T follicular helper cell (primary cell): ENCODE measurements at places on chromosomes 12 and 14.

DNA sequence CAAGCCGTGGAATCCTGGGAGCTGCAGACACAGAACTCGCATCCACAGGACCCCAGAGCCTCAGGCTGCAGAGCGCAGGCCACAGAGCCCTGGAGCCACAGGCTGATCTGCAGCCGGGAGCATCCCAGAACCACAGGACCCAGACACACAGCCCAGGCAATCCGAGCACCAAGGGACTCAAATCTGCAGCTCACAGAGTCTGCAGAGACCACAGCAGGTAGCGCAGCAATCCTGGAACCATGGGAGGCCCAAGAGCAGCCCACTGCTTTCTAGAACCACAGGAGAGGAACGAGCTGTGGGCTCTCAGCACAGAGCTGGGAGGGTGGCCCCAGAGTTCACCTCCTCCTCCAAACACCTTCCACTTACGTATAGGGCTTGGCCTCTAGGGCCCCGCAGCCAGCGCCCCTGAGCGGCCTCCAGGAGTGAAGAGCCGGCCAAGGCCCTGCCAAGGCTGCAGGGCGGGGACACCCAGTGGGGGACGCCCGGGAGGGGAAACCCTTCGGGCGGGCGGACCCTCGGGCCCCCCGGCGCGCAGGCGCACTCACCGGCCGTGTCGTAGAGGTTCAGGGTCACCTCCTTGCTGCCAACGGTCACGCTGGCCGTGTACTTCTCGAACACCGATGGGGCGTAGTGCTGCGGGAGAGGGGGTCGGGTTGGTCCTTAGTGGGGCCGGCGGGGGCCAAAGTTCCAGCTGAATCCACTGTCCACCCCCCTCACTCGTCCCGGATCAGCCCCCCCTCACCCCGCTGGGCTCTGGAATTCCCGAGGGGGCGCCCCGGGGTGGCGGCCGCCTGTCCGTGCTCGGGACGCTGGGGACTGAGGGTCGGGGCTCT is 665 bp downstream of the RHOF start:
- DNase-seq = no peak

- DNase-seq = peak; percentile 10
Measured at GRCh38 chr12:110355073-110355472, 48.4 kb downstream of the ANAPC7 start.

DNA sequence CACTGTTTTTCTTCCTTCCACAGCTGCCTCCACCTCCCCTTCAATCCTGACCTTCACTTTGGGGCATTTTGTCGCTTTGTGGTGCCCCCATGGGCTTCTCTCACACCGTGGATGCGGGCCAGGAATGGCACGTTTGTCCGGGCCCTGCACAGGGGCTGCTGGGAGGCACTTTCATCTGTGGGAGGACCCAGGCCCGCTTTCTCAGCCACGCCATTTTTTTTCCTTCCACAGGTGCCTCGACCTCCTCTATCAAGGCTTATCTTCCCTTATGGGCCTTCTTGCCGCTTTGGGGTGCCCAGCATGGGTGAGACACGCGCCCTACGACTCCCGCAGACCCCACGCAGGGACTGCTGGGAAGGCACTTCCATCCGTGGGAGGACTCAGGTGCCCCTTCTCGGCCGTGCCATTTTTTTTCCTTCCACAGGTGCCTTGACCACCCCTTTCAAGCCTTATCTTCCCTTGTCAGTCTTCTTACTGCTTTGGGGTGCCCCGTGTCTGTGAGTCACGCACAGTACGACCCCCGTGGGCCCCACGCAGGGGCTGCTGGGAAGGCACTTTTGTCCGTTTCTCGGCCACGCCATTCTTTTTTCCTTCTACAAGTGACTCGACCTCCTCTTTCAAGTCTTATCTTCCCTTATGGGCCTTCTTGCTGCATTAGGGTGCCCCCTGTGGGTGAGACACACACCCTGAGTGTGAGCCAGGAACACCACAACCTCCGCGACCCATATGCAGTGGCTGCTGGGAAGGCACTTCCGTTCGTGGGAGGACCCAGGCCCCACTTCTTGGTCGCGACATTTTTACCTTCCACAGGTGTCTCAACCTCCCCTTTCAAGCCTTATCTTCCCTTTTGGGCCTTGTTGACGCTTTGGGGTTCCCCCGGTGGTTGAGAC is 270.7 kb downstream of the ALG10 start:
- DNase-seq = no peak

- no peak for DNase-seq
Measured at GRCh38 chr12:20305470-20305869, 62.9 kb upstream of the PDE3A start.

DNA sequence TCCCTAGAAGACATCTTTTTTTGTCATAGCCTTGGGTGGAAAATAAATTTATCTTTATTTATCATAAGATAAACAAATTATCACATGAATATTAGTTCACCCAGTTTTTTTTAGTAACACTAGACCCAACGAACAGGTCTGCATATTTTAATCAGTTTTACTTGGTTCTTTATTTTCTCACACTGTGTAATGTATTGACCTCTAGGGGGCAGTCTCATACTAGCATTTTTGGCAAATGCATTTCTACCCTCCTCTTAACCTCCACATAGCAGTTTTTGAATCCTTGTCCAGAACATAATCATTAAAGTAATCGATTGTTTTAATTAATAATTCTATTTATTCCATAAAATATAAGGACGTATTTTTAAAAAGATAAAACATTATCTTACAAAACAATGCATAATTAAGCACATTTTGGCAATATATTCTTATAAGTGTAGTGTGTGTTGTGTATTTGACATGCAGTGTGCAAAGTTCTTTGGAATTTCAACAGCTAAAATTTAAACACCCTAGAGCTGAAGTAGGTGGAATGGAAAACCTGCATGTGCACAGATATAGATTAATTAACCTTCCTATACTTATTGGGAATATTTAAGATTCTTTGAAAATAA is 31.6 kb upstream of the PTPRQ start:
- DNase-seq = no peak

- no peak for DNase-seq
Measured at GRCh38 chr14:33631441-33631840, 319.4 kb downstream of the EGLN3 start.

DNA sequence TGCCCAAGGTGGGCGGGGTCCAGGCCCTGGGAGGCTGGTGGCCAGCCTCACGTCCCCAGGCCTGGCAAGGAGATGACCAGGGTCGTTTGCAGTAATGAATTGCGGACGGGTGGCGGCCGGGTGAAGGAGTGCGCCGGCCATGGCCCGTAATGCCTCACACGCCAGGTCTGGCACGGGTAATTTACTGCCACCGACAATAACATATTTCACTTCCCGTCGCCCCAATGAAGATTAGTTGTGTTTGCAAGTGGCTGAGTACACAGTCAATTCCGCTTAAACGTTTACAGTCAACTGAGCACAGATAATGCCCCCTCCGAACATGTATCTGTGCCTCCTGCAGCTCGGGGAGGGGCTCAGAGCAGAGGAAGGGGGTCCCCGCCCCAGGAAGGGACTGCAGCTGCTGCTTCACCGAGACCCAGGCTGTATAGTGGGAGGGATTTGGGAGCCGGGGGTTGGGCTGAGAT is 48.3 kb downstream of the MVK start:
- DNase-seq = no peak

DNA sequence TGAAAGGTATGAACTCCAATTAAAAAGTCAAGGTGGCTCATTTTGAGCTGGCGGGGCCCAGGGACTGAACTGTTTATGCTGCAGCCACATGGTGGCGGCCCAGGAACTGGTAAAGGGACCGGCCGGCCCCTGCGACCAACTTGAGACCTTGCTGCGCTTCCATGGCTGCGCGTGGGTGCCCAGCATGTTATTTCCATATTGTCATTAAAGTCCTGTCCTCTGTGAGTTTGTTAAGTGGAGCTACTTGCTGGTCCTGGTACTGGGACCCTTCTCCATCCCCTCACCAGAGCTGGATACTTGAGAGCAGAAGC is 62.3 kb downstream of the BEGAIN start:
- no peak for DNase-seq

DNA sequence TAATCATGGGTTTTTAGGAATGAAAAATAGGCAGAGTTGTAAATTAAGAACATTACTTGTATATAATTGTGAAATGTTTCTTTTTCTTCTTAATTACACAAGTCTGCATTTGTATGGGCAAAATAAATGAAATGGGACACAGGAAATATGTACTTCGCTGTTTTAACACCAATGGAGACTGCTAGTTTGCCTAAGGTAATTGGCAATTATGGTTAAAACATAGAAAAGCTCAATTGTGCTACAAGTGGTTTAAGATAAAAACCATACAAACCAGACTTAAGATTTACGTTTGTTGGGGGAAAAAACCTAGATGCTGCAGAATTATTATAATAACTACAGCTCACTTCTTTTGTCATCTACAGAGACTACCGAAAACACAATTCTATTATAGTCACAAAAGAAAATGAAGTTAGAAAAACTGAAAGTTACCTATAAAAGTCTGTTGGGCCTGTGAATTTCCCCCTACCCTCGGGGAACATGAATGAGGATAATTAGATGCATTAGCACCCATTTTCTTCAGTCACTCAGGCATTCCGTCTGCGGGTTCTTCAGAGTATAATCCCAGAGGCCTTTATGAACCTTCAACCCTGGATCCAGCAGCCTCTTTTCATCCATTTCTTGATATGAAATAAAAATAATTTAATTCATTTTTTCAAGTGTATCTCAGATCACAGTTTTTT is 37.2 kb downstream of the BTBD7 start:
- no peak for DNase-seq

GRCh38 chr14:105527826-105528585 is 1.6 kb downstream of the TMEM121 start:
- DNase-seq = peak; percentile 70

DNA sequence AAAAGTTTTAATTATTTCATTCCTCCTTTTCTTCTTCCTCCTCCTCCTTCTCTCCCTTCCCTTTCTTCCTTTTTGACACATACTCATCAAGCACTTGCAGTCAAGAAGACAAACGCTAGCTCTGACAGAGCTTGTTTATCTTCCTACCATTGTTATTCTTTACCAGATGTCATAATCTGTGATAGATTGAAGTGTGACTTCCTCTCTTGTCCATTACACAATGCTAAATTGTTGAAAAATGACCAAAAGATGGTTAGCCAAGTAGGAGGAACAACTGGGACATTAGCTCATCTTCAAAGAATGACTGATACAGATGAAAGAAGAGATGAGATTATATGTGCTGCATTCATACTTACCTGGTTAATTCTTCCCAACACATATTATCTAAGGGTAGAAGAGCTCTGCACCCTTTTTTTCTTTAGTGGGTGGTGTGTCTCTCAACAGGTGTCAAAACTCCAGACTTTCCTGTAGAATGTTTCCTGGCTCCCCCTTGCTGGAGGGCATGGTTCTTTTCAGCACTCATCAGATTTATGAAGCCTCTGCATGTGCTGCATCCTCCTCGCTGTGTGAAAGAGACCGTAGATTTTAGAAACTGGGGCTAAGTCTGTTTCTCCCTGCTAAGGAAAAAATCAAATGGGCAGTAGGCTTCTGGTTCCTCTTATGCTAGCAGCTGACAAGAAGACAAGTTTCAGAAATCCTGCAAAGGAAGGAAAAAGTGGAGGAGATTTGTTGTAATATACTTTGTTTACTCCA is 147.1 kb downstream of the TMX1 start:
- no peak for DNase-seq

DNA sequence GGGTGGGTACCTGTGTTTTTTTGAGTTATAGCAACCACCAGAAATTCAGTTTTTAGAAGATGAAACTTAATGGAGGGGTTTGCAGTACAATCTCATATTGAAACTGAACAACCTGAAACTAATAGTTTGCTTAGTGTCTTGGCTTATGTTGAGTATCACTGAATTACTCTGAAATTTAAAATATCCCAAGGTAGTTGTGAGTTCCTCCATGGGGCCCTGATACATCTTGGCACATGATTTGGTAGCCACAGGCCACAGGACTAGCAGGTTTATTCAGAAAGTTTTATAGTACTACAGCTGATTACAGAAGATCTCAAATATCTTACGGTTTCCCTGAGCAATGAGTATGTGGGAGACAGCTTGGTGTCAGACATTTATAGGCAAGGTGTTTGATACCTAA is 10.4 kb downstream of the PTGES3 start:
- DNase-seq = no peak

GRCh38 chr14:84806622-84807021 is 723.3 kb upstream of the FLRT2 start:
- DNase-seq = no peak

- no peak for DNase-seq
Measured at GRCh38 chr14:66121859-66122258, 364.3 kb upstream of the CCDC196 start.

DNA sequence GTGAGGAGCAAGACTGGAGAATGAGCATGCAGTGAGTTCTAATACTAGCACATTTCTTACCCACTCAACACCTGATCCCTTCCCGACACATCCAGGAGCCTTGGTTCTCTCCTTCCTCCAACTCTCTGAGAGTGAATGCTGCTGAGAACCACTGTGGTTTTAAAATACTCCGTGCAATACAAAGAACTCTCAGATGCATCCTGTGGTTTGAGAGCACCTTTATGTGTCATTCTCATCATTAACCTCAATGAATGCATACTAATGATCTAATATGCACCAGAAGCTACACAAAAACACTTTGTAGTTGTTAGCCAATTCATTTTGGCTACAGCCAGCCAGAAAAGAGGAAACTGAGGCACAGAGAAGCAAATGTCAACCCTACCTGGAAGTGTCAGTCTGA is 87.6 kb downstream of the GALNT8 start:
- no peak for DNase-seq

GRCh38 chr14:93723001-93723400 is 65.3 kb downstream of the PRIMA1 start:
- no peak for DNase-seq

DNA sequence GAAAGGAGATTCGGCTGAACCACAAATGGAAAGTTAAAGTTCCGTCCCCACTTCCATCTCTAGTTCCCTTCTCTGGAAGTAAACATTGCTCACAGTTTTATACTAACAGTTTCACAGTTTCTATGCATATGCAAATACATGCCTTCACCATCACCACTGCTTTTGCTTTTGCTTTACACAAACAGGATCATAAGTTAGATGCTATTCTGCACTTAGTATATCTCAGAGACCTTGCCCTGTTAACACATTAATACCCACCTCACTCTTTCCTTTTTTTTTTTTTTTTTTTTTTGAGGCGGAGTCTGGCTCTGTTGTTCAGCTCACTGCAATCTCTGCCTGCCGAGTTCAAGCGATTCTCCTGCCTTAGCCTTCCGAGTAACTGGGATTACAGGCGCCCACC is 890 bp downstream of the TEP1 start:
- DNase-seq = no peak

GRCh38 chr12:39990122-39991101 is 115.5 kb downstream of the SLC2A13 start:
- peak; percentile 36 for DNase-seq

- DNase-seq = no peak
Measured at GRCh38 chr12:111417784-111418593, 12.3 kb downstream of the SH2B3 start.

- DNase-seq = no peak
Measured at GRCh38 chr12:25362646-25363045, 111.9 kb upstream of the KRAS start.

DNA sequence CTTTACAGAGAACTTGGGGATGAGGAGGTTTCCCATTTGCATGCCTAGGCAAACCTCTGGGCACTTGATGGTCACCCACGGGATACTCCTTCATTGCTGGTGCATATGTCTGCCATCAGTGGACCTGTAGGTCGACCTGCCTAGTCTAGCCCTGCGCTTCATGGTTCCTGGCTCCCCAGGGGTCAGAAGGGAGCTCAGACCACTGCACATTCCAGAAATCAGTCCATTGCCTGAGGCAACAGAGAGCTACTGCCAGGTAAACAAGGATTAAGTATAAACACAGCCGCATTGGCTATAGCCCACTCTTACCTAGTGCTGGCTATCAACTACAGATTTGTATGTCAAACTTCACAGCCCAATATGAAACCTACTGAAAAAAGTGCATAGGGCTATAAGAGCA is 476.4 kb downstream of the SOX5 start:
- DNase-seq = no peak
